ENCODE measurements at places on chromosomes 5 and 9.

GRCh38 chr5:11383506-11384095 lies 520.6 kb downstream of the CTNND2 start:
- no peak for DNase-seq

- no peak for DNase-seq
Measured at GRCh38 chr9:2919347-2919746, 75.5 kb upstream of the PUM3 start.

DNA sequence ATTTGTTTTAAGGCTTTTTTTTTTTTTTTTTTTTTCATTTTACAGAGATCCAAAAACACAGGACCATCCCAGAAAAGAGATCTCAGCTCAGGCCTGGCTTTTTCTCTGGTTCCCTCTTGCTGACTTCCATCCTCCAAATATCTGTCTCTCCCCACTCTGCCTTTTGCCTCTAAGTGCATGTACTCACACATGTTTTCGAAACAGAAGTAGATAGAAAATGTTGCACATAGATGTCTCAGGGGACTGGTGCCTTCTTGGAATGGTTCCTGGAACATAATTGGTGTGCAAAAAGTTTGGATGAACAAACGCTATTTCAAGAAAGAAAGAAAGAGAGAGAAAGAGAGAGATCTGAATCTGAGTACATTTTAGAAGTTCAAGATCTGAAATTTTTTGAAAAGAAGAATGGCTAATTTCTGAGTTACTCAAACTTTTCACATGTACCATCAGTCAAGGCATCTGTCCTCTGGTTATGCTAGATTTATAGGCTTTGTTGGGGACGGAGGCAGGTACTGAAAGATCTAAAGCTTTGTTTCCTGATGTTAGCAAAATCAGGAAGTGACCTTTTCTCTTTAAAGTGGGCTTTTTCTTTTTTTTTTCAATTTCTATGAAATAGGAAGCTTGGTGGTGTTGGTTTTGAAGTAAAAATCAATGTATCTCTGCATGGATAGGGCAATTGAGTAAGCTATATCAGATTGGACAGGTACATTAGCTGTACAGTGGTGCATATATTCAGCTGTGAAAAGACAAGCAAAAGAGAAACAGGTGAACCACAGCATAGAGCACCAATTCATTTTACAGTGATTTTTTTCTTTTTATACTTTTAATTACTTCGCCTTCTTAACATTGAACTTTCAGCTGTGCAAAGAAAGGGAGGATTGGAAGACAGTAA lies 8.5 kb upstream of the TNFSF8 start:
- DNase-seq, result no peak

DNA sequence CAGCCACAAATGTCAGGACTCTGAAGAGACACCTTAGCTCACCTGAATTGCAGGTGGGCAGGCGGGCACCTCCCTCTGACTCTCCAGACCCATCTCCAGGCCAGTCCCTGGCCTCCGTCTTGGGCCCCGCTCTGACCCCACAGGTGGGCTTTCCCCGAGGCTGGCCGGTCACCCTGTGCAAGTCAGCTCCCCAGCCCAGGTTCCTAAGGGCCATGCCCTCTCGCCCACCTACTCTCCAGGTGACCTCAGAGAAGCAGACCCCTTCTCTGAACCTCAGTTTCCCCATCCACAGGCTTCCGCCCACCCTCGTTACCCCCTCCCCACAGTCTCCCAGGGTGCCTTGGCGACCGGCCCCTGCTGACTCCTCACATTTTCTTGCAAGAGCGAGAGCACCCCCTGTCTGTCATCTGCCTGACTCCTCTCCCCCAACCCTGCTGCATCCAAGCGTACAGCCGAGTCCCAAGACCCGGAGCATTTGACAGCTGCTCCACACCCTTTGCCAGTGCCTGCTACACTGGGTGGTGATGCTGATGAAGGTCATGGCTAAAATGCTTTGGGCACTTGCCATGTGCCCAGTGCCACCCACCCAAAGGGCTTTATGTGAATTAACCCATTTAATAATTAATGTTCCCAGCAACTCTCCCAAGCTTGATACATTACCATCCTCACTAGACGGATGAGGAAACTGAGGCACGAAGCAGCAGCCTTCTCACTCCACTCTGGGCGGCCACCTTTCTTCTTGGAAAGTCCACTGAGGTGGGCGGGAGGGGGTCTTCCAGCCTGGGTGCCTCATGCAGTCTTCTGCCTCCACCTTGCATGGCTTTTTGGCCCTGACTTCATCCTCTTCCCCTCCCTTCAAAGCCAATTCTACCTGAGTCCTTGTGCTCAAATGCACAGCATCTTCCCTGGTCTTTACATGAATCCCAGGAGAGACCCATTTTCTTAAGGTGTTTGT lies 51.1 kb upstream of the ORM1 start:
- no peak for DNase-seq

DNA sequence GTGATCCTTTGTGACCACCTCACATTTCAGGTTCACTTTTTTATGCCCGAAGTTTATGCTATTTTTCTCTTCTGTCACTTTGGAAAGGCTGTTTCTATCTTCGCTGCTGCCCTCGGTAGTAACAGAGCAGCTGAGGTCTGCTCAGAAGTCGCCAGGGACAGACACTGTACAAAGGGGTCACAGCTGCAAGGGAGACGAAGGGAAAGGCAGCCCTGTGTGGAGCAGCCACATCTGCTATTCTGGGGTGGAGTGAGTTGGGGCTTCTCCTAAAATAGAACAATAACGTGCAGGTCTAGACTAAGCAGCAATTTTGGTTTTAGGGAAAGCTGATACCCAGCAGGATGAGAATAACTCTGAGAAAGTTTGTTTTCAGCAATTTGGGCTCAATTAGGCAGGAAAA lies 72.5 kb downstream of the ACTL7B start:
- no peak for DNase-seq

DNA sequence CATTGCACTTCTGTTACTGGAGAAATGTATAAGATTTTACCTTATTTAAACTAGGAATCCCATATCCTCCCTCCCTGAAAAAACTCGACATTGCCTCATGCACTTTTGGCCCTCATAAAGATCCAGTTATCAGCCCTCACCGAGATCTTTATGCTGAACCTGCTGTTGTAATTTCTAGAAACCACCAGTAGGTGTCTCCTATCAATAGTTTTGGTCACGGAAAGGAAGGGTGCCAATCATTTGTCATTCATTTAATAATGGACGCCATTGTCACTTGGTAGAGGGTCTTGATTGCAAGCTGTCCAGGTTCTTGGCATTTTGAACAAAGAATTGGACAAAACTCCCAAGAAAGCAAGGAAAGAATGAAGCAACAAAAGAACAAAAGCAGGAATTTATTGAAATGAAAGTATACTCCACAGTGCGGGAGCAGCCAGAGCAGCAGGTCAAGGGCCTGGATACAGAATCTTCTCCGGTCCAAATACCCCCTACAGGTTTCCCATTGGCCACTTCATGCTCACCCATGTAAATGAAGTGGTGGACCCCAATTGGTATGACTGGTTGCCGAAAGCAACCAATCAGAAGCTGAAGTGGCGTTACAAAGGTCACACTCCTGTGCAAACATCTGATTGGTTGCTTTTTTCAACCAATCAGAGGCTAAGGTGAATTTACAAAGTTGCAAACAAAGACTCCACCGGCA lies 524.3 kb downstream of the PSAT1 start:
- peak; percentile 5 for DNase-seq

GRCh38 chr5:39475159-39475571 lies 50.4 kb upstream of the DAB2 start:
- no peak for DNase-seq

DNA sequence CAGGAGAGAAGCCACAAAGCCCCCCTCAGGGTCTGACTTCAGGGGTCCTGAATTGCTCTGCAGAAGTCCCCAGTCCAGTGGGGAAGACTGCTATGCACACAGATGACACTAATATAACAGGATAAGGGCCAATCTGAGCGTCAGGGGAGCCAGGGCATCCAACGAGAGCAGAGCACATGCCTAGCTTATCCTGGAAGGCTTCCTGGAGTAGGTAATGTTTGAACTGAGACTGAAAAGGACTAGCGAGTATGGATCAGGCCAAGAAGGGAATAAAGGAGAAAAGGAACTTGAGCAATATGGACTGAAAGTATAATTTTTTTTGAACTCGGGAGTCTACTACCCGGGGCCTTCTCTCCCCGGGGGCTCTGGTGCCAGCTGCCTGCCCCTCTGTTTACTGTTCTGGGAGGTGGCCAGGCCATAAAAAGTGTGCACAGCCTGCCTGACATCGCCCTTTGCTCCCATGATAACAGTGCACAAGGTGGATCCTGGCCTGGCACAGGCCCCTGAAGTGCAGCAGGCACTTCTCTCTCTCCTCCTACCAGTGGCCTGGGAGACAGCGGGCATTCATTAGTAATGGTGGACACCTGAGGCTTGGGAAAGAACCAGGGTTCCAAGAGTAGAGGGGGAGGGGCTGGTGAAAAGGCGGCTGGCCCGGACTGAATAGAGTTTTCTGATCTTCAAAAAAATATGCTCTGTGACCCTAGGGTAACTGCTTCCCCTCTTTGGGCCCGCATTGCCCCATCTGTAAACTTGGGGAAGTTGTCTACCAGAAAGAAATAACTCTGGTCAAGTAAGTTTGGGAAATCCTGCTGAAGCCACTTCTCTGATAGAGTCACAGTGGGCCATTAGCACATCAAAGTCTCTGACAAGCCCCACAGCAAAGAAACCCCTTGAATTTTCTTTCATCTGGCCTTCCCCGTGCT lies 4.6 kb upstream of the SLC6A7 start:
- DNase-seq, result no peak

DNA sequence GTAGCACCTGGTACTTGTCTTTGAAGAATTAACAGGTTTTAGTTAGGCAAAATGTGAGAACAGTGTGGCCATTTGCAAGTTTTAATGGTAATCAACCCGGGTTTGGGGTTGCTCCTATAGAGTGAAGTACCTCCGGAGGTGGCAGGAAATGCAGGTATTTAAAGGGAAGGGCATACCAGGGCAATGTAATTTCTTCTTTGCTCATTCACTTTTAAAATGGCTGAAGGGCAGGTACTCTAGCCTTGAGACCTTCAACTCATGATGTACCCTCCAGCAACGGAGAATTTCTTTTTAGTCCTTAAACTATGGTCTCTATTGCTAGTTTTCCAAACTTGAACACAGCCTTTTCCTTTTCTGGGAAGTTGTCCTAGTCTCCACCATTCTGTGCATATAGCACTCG lies 1.3 kb upstream of the HSPA4 start:
- DNase-seq, result no peak

- DNase-seq, result peak; percentile 26
Measured at GRCh38 chr5:171355302-171355724, 32.3 kb upstream of the NPM1 start.

DNA sequence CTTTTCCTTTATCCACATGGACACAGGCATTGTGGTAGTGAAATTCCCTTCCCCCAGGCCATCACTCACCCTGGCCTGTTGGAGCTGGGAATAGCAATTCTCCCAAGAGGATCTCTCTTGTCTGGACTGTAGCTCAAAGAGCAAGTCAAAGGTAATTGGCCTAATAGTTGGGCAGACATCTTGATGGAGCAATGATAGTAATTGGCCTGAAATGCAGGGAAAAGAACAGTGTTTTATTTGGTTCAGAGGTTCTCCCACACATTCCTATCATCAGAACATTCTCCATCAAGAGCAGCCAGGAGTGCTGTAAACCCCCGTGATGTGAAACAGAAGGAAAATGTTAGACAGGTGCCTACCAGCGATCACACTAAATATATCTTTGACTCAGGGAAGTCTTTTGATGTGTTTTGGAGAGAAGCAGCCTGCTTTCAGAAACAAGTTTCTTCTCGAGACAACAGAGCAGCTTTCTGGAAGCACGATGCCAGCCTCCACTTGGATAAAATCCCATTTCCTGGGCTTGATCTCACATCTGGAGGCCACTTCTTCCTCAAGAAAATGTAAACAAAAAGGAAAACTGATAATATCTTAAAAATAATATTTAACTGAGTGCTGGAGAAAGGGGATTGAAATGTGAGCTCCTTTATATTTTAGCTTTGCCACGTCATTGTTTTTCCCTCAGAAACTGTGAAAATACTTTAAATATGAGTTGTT lies 198.1 kb upstream of the WWC1 start:
- DNase-seq, result no peak

GRCh38 chr9:108142504-108143201 lies 653.1 kb upstream of the KLF4 start:
- DNase-seq, result no peak

DNA sequence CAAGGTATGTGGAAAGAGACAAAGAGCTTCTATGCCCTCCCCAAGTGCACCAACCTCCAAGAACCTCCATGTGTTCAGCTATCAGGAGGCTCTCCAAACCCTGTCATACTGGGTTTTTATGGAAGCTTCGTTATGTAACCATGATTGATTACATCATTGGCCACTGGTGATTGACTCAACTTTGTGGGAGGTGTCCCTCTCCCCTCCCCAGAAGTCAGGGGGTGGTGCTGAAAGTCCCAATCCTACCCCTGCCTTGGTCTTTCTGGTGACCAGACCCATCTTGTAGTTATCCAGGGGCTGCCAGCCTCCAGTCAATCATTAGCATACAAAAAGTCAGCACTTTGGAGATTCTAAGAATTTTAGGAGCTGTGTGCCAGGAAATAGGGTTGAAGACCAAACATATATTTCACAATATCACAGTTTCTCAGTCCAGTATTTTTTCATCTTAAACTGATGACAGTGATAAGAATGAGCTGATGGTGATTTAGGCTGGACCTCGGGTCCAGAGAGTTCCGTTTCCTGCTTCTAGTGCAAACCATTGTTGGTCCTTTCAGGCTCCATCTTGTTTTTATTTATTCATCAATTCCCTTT lies 27.3 kb upstream of the FANCC start:
- DNase-seq, result no peak

GRCh38 chr5:148374690-148375360 lies 8.9 kb upstream of the FBXO38 start:
- DNase-seq, result no peak

- DNase-seq, result no peak
Measured at GRCh38 chr9:81656871-81657337, 32.4 kb downstream of the TLE1 start.

- no peak for DNase-seq
Measured at GRCh38 chr9:113520109-113520642, 56.6 kb downstream of the RGS3 start.

- no peak for DNase-seq
Measured at GRCh38 chr5:79850941-79851340, 140.1 kb downstream of the MTX3 start.

DNA sequence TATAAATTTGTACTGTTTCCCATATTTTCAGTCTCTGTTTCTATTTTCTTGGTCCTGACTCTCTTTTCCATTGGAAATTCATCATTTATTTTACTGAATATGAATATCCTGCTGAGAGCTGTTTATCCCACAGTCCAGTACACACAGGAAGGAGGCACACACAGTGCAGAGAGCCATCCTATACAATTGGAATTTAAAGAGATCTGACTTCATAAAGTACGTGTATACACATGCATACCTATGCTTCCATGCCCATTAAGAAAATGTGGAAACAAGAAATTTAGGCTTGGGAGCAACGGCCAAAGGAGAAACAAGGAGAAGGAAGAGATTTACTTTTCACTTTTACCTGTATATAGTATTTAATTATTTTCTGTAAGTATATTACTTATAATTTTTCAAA lies 99.2 kb downstream of the NFIB start:
- no peak for DNase-seq

GRCh38 chr5:150210644-150211043 lies 20.8 kb downstream of the SLC6A7 start:
- no peak for DNase-seq

All from stimulated activated CD4-positive, alpha-beta T cell treated with anti-CD3 and anti-CD28 coated beads, Interleukin-12 subunit alpha, Interleukin-12 subunit beta, amount 100 ng/mL, for 48 hours (primary cell).